ENCODE measurements at places on chromosomes 5 and 9.

GRCh38 chr9:135883410-135884089 is 23.8 kb downstream of the CAMSAP1 start:
- DNase-seq: no peak

GRCh38 chr9:32431940-32432555 is 47.6 kb downstream of the ACO1 start:
- peak; percentile 39 for DNase-seq

DNA sequence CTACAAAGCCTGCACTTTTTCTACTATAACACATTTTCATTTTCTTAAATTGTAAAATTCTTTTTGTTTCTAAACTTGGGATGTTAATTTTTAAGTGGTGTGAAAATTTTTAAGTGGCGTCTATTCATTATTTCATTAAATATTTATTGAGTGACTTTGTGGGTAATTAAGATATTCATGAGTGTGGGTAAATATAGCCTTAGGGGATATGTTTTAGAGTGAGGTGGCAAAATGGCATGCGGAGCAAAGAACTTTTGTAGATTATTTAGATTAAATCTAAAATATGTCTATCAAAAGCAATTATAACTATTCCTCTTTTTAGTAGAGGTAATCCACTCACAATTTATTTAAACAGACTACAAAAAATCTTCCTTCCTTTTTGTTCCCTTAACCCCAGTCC is 188.4 kb downstream of the PCSK1 start:
- DNase-seq: no peak

- no peak for DNase-seq
These were observed 167.5 kb downstream of the NMUR2 start for GRCh38 chr5:152237531-152237930.

DNA sequence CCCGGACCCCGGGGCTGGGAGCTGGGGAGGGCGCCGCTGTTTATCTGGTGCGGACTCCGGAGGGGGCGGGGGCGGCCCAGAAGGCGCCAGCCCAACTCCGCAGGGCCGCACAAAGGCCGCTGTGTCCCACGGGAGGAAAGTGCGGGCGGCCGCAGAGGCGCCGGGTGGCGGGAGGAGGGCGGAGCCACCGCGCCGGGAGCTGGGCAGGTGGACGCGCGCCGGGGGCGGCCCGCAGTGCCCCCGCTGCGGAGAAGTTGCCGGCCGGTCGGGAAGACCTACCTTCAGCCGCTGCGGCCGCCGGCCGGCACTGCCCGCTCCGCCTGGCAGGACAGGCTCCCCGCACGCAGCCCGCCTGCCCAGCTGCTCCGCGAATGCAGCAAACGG is 43.6 kb downstream of the NACC2 start:
- DNase-seq: no peak

GRCh38 chr5:40273936-40274335 is 405.8 kb upstream of the PTGER4 start:
- peak; percentile 18 for DNase-seq

DNA sequence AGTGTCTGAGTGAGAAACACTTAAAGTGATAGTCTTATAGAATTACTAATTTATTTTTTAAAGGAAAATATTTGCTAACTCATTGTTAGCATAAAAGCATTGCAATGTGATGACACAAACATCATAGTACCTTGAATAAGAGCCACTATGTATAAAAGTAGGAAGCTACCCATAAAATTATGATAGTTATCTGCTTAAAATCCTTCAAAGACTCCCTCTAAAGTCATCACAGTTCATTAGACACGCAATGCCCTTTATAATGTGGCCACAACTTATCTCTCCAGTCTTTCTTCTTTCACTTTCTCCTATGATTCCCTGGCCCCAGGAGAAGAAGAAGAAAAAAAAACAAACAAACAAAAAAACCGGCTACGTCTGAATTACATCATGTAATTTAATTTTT is 1144.0 kb upstream of the NUDT12 start:
- DNase-seq: no peak

DNA sequence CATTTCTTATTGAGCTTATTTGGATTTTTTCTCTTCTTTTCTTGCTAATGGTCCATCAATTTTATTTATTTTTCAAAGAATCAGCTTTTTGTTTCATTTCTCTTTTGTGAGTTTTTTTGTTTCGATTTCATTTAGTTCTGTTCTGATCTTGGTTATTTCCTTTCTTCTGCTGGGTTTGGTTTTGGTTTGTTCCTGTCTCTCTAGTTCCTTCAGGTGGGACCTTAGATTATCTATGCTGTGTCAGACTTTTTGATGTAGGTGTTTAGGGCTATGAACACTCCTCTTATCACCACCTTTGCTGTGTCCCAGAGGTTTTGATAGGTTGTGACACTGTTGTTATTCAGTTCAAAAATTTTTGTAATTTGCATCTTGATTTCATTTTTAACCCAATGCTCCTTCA is 119.8 kb downstream of the GABRG2 start:
- DNase-seq: no peak

GRCh38 chr9:73095425-73095824 is 56.2 kb upstream of the ANXA1 start:
- DNase-seq: no peak

GRCh38 chr5:39420482-39421145 is 4.2 kb downstream of the DAB2 start:
- peak; percentile 55 for DNase-seq

DNA sequence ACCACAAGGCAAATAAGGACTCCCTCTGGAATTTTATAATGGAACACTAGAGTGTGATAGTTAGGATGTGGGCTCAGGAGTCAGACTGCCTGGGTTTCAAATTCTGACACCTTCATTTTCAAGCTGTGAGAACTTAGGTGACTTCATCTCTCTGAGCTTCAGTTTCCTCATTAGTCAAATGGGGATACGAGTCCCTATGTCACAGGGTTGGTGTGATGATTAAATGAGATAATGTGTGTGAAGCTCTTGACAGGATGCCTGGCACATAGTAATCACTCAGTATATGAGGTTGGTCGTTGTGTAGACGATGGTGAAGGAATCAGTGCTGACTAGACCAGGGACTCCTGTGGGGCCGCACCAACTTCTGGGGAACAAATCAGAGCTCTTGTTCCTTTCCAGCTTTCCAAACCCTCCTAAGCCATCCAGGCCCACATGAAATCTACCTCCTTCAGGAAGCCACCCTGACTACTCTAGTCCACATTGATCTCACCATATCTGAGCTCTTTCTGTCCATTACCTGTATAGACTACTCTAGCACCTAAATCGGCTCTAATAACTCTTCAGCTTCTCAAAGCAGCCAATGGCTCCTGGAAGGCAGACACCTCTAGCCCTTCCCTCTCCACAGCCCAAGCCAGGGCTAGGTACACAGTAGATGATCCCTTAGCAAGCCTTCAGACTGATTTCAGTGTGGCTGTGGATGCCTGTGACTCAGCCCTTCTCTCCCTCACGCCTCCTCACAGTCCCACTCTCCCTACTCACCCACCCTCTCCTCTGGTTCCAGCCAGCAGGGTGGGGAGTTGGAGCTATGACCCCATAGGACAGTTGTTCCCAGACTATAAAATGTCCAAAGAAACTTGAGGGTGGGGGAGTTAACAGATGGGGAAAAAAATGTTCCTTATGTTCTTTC is 2.5 kb upstream of the TCF7 start:
- DNase-seq: peak; percentile 36

DNA sequence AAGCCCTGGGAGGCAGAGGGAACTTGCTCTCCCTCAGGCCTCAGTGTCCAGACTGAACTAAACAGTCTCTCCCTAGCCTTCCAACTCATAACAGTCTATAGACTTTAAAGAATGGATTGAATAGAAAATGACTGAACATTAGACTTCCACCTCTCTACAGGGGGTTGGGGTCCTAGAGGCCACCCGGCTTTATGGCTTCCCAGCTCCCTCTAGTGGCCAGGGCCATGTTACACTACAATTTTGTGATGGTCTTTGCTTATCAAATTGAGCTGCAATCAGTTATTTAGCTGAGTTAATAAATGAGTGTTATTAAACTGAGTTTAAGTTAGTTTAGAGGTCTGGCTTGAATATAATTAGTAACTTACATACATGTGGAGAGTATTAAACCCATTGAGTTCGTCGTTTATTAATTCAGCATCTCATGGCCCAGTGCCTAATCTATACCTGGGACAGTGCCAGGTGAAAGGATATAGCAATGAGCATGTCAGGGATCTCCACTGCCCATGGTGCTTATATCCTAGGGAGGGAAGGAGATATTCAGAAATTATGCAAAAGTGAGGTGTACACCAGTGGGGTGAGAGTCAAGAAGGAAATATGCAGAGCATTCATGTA is 105.2 kb downstream of the SH3TC2 start:
- DNase-seq: peak; percentile 33

- no peak for DNase-seq
These were observed 490.0 kb upstream of the COX7C start for GRCh38 chr5:86127696-86128095.

GRCh38 chr9:114894206-114894605 is 36.2 kb downstream of the TNFSF8 start:
- no peak for DNase-seq

GRCh38 chr9:124602204-124602603 is 95.0 kb upstream of the NR5A1 start:
- no peak for DNase-seq

- no peak for DNase-seq
These were observed 63.4 kb downstream of the ALDH7A1 start for GRCh38 chr5:126531543-126532120.

DNA sequence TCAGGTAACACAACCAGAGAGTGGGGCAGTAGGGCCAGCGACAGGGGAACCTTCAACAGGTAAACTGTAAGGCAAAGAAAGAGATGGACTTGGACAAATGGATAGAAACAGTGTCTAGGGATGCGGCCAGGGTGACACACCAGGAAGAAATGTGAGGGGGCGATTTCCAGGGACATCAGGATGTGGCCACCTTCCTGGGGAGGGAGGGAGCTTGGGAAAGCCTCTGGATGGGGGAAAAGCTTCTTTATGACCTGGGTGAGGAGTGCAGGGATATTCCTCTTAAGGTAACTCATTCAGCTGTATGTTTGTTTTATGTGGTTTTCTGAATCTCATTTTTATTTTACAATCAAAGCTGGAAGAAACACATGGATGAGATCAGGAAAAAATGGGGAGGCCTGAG is 11.9 kb upstream of the NXNL2 start:
- peak; percentile 41 for DNase-seq
